ENCODE measurements at places on chromosomes 3 and 15. TPM values are rescaled to one million over a fixed set of nuclear protein-coding genes. Genes with fewer than 3 reads are reported as not detected.

The MAGEL2 gene
- total RNA-seq = not detected

The NCEH1 gene
- total RNA-seq = 10.8 TPM

The RAB7A gene
- total RNA-seq = 261 TPM

The SLC25A36 gene
- total RNA-seq = 37.9 TPM

The ZNF80 gene
- total RNA-seq = 0.39 TPM

The ALDH1L1 gene
- total RNA-seq = not detected

The GPR171 gene
- 246 TPM for total RNA-seq

The ARPIN gene
- not detected for total RNA-seq

The AQP9 gene
- not detected for total RNA-seq

The CHST13 gene
- total RNA-seq = not detected

The ANKDD1A gene
- total RNA-seq = 2.2 TPM

The DUOXA2 gene
- total RNA-seq = not detected

The ALDH1A3 gene
- total RNA-seq = not detected

The CXCR6 gene
- total RNA-seq = 91.7 TPM

The CAND2 gene
- total RNA-seq = 0.78 TPM

The C3orf20 gene
- total RNA-seq = 0.24 TPM
